ENCODE measurements at places on chromosomes 6 and 20.

- no peak for DNase-seq
These were observed 15.4 kb downstream of the POPDC3 start for GRCh38 chr6:105164418-105164817.

- DNase-seq, result no peak
These were observed 2.2 kb upstream of the SLC18B1 start for GRCh38 chr6:132800656-132801055.

GRCh38 chr6:110699780-110700179, 115.5 kb downstream of the CDK19 start:
- no peak for DNase-seq

DNA sequence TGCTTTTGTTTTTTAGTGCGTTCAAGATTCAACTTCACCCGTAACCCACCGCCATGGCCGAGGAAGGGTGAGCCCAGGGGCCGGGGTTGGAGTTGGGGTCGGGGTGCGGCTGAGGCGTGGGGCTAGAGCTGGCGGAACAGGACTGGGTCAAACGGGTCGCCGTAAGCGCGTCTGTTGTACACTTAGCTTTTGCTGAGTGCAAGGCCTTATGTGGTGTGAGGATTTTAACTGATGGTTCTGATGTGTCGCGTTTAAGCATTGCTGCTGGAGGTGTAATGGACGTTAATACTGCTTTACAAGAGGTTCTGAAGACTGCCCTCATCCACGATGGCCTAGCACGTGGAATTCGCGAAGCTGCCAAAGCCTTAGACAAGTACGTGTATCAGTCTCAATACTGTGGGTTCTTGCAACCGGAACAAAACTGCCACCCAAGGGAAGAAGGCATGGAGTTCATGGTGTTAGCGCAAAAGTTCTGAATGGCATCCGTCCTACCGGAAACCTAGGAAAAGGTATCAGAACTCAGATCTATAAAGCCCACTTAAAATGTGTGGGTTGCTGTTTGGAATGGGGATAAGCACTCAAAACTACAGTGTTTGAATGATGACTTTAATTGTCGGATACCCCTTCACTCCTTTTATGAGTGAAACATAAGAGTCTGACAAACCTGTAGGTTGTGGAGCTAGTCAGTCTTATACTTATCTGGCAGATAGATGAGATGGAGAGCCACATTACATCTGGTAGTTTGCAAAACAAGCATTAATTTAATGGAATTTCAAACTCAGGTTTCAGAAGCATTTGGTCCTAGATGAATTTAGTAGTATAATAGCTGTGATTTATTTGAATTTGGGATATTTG, 574 bp downstream of the RPS12 start:
- no peak for DNase-seq

DNA sequence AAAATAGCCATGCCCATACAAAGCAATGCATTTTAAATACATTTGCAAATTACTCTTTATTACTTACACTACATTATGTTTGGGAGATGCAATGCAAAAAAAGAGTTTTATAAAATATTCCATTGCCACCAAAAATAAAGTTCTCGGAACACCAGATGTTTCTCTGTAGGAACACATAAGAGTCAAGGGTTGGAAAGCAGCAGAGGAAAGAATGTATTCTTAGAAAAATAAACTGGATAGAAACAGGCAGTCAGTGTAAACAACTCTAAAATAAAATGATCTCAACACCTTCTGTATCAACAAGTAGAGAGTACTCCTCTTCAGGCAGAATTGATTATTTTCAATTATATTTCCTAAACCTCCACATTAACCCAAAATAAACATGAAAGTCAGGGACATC, 28.1 kb downstream of the KIF13A start:
- DNase-seq, result no peak

- DNase-seq, result no peak
These were observed 11.8 kb downstream of the TRIM10 start for GRCh38 chr6:30149234-30149633.

DNA sequence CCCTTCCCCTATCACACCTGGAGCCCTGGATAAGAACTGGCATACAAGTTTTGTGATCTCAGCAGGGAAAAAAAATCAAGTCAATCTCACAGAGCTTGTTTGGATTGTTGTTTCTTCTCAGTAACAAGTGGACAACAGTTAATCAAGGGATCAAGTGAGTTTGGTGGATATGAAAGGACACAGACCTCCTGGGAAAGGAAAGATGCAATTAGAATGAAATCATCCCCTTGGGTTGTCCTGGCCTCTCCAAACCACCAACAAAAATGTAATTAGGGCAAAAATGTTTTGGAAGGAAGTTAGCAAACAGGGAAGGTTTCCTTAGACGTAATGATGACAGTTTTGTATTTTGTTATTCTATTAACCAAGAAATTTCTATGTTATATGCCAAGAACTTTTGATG, 99.1 kb upstream of the PRDM1 start:
- no peak for DNase-seq

GRCh38 chr6:44730771-44731391, 343.4 kb downstream of the CDC5L start:
- DNase-seq, result no peak

- no peak for DNase-seq
These were observed 1113.1 kb upstream of the CITED2 start for GRCh38 chr6:140487586-140487985.

GRCh38 chr6:24961852-24962251, 26.1 kb upstream of the RIPOR2 start:
- no peak for DNase-seq

- DNase-seq, result no peak
These were observed 15.2 kb downstream of the CDH22 start for GRCh38 chr20:46293084-46293483.

- no peak for DNase-seq
These were observed 14.6 kb upstream of the BLCAP start for GRCh38 chr20:37542281-37542680.
